ENCODE measurements at places on chromosomes 6 and 20.

DNA sequence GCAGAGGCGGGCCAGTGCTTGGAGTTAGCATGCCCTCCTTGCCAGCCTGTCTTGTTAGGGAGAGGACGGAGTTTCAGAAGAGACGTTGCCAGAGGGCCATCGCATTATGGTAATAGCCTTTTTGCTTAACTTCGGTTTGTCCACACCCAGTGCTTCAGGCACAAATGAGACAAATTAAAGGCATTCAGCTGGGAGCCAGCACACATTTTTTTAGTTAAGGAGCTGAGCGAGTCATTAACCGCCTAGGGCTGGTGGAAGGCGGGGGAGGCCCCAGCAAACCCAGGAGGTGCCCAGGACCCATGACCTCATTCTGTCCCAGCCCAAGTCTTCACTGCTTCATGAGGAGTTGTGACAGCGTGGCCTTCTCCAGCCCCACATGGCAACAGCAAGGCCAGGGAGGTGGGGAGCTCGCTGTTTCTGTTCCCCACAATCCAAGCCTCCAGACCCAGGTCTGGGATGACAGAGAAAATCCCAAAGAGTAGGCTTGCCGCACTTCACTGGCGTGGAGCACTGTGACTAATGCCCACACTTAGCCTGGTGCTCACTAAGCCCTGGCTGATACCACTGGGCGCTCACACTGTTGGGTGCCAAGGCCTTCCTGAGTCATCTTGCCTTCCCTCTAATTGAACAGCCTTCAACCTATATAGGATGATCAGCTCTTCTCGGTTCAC is 237.1 kb downstream of the ANKRD60 start:
- DNase-seq: no peak

DNA sequence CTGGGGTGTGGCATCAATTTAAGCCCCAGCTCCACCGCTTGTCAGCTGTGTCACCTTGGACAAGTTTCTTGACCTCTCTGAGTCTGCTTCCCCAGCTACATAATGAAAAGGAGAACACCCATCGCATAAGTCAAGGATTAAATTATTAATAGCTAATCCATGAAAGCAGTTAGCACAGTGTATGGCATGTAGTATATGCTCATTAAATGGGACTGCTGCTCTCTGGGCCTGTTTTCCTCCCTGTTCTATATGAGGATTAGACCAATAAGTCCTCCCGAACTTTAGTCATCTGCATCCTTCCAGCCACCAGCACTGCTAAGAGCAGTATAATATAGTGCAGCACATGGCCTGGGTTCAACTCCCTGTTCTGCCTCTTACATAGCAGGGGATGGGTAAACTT is 19.7 kb downstream of the ETV7 start:
- DNase-seq: no peak

GRCh38 chr20:1906361-1907051 is 11.3 kb downstream of the SIRPA start:
- DNase-seq: no peak

GRCh38 chr20:47843886-47844567 is 58.7 kb upstream of the SULF2 start:
- DNase-seq: no peak

GRCh38 chr20:48286601-48287000 is 501.3 kb upstream of the SULF2 start:
- no peak for DNase-seq

DNA sequence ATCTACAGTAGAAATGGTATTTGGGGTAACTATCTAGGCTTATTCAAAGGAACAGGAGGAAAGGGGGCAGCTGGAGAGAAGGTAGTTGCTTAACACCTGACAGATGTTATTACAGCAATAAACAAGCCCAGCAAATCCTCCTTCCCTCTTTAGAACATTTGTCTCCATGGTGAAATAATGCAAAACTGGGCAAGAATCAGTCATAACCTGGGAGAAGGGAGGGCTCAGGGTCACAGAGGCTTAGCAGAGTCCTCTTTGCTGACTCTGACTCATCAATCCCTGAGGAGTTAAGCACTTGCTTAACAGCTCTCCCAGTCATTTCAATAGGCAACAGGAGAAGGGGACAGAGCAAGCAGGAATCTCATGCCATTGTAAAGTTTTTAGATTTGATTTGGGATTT is 230.3 kb downstream of the IBTK start:
- DNase-seq: no peak

DNA sequence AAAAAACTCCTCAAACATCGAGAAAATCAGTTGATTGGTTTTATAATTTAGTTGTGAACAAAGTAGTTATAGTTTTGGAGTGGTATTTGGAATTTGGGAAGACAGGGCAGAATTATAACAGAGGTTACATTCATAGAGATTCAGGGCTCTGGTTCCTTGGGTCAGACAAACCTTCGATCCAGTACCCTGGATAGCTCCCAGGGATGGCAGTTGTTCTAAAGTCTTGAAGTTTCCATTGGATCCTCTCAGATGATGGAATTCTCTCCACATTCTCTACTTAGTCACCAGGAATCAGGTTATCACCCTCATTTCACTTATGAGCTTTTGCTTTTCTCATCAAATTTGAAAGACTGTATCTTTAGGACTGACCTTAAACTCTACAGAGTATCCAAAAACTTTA is 285.1 kb downstream of the CENPW start:
- no peak for DNase-seq

DNA sequence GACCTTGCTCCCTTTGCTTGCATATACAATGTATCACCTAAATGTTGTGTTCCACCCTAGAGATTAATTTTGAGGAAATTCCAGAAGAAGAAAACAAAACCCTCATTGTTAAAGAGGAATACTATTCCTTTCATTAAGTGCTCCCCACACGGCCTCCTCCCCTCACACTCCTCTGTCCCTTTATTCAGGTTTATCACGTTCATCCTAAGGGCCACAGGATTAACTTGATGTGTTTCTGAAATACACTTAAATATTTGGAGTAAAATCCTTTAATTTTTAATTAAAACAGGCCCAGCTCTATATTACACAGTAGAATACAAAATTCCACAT is 89.4 kb upstream of the MRPS10 start:
- no peak for DNase-seq

DNA sequence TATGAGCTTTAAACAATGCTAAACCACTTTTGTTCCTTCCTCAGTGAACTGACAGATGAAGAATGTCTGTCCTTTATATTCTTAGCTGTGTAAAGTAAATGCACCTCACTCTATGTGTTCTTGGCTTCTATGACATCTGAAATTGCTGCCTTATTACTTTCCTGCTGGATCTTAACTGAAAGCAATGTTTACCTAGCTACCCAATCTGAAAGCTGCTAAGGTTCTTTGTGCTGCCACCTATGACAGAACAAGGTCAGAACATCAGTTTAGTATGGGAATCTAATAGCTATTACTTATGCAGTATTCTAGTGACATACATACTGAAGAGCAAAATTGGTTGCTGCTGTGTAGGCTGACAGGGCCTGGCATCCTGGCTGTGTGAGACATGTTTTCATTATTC is 444.1 kb downstream of the KHDRBS2 start:
- no peak for DNase-seq

DNA sequence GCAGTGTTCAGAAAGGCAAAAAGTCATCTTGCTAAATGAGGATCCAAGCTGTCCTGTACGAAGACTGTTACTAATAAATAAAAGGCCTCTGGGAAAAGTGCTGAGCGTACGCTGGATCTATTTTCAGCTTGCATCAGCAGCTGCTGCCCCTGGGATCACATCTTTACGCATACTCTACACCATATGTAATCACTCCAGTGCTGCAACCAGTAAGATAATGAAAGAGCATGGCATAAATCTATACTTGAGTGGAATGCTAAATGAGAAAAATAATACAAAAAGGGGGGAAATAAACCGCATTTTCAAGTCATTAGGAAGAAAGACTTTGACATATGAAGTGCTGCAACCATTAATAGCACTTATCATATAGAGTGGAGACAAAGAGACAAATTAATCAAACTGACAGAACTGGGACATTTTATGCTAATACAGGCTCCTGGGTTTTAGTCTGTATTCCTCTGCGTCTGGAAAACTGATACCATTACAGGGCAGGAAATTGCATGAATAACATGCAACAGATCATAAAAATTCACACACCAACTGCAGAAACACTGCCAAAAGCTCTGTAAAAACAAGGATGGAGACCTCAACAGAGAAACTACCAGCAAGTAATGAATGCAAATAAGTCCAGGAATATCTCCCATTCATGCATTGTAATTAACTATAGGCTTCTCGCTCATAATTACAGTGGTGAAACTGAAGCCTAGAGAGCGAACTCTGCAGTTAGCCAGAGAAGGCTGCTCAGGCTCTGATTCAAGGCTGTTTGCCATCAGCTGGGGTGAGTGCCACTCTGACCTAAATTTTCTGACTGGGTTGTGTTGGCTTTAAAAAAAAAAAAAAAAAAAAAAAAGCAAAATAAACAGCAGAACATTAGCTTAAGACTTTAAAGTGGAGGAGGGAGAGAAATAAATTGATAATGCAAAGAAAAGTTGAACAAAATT is 83.8 kb downstream of the GJA10 start:
- DNase-seq: no peak

- DNase-seq: no peak
Measured at GRCh38 chr6:43926634-43927531, 156.9 kb downstream of the VEGFA start.

GRCh38 chr20:16666272-16666671 is 63.6 kb upstream of the SNRPB2 start:
- DNase-seq: no peak

DNA sequence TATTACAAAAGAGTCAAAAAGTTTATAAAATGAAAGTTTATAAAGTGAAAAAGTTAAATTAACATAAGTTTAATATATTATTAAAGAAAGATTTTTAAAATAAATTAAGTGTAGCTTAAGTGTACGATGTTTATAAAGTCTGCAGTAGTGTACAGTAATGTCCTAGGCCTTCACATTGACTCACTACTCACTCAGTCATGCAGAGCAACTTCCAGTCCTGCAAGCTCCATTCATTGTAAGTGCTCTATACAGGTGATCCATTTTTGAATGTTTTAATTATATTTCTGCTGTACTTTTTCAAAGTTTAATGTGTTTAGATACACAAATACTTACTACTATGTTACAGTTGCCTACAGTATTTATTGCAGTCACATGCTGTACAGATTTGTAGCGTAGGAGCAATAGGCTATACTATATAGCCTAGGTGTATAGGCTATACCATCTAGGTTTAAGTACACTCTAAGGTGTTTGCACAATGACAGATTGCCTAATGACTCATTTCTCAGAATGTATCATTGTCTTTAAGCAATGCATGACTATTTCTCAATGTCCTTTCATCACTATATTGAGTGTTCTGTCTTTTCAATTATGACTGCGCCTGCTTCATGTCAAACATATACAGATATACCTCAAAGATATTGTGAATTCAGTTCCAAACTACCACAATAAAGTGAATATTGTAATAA is 1110.3 kb upstream of the MAP3K7 start:
- no peak for DNase-seq

DNA sequence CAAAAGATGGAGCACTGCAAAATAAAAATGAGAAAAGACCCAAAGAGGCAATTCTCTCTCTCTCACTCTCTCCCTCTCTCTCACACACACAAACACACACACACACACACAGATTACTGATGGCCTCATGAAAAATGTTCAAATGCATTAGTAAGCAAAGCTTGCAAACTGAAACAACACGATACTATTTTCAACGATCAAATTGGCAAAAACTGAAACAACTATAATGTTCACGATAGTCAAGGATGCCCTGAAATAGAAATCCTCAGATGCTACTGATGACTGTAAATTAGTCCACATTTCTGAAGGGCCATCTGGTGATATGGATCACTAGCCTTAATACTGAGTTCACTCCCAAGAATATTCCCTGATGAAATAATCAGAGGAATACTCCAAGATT is 100.8 kb downstream of the TRERF1 start:
- no peak for DNase-seq

GRCh38 chr20:45407067-45407745 is 883 bp upstream of the DBNDD2 start:
- DNase-seq: no peak

DNA sequence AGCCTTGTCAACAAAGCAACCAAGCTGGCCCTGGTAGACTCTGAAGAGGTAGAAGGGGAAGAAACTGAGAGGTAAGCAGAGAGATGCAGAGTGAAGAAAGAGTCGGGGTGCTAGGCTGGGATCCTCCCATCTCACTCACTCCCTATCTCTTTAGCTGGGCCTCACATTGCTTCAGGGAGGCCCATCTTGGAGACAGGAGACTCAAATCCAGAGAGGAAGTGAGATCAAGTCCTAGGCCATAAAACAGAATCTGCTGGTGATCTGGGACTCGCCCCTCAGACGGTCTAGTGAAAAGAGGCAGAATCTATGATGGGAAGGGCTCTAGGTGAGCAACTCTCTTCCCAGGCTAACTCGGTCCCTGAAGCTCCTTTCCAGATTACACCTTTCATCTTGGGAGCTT is 659 bp upstream of the GUCA1B start:
- no peak for DNase-seq

- no peak for DNase-seq
Measured at GRCh38 chr6:803191-803977, 110.4 kb upstream of the EXOC2 start.

DNA sequence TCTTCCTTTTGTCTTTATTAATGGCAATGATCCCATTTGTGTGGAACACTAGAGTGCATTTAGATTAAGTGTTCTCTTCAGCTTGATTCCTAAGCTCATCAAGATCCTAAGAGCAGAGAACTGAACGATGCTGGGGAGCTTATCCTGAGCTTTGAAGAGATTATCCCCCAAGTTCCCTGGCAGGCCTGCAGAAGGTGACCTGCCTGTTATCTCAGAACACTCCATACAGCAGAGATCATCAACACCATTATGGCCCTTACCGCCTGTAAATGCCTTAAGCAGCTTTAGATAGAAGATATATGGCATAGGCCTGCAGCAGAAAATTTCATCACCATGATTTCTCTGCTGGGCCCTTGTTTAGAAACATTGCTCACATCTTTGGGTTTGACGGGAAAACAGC is 779.9 kb upstream of the MAP3K7 start:
- no peak for DNase-seq

DNA sequence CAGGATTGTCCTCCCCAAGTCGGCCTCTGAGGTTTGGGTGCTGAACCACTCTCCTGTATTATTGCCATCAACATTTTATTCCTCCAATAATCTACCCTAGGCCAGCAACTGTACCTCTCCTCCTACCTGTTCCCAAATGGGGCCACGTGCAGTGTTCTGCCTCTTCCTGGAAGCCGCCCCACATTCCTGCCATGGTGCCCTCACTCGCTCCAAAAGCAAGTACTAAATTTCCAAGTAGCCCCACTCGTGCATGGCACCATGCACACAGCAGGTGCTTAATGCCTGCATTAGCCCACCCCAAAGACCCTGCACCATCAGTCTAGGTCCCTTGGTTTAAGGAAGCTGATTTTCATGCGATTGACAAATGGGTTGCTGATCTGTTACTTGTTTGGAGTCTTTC is 147.8 kb downstream of the NFATC2 start:
- no peak for DNase-seq

Measured in CD4-positive, alpha-beta T cell treated with Interleukin-15 for 4 hours (primary cell).